Mucosa of descending colon (tissue), 3 donors: ENCODE measurements at places on chromosomes 12 and 14. TPM values are rescaled to one million over a fixed set of nuclear protein-coding genes. Genes with fewer than 3 reads are reported as not detected.

The BATF gene
- 2.3 TPM for total RNA-seq

The TRAFD1 gene
- 59.6 TPM for total RNA-seq

The SERPINA9 gene
- not detected for total RNA-seq

The RHEBL1 gene
- total RNA-seq, result 0.38 TPM

The PIGH gene
- 16.7 TPM for total RNA-seq

The DAO gene
- 3.0 TPM for total RNA-seq

The YY1 gene
- 60.8 TPM for total RNA-seq

The RAD9B gene
- total RNA-seq, result 0.53 TPM

The ZNF705A gene
- total RNA-seq, result not detected

The DHRS2 gene
- total RNA-seq, result not detected

The CRIP2 gene
- total RNA-seq, result 41.6 TPM

The SERPINA5 gene
- 0.53 TPM for total RNA-seq

The SAV1 gene
- total RNA-seq, result 17.0 TPM

The LYZ gene
- total RNA-seq, result 118 TPM

The SLC39A5 gene
- total RNA-seq, result 129 TPM

The GLIPR1L1 gene
- not detected for total RNA-seq

The SMCO2 gene
- not detected for total RNA-seq

The ETFBKMT gene
- total RNA-seq, result 6.1 TPM

The TAS2R46 gene
- 0.87 TPM for total RNA-seq

The FAM181A gene
- not detected for total RNA-seq

The MYL2 gene
- 13.2 TPM for total RNA-seq

The SERPINA1 gene
- 98.3 TPM for total RNA-seq

The C12orf50 gene
- total RNA-seq, result 0.06 TPM
